ENCODE measurements at places on chromosomes 16 and 17.

GRCh38 chr17:4938688-4939545, 929 bp downstream of the SLC25A11 start:
- DNase-seq, result no peak

DNA sequence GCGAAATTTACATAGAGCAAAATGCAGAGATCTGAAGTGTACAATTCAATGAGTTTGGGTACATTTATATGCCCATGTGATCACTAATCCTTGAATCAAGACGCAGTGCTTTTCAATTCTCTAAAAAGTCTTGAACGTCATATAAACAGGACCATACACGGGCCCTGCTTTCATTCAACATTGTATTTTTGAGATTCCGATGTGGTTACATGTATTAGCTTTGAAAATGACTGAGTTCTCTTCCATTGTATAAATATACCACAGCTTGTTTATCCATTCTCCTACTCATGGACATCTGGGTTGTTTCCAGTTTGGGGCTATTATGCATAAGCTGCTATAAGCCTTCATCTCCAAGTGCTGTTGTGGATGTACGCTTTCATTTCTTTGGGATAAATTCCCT, 45.5 kb downstream of the ZCCHC14 start:
- DNase-seq, result no peak

- DNase-seq, result no peak
Observed at GRCh38 chr17:21272881-21273792, 11.4 kb upstream of the MAP2K3 start.

- no peak for DNase-seq
Observed at GRCh38 chr16:79966226-79966625, 365.7 kb upstream of the MAF start.

- DNase-seq, result no peak
Observed at GRCh38 chr17:76297436-76297835, 10.6 kb downstream of the QRICH2 start.

- no peak for DNase-seq
Observed at GRCh38 chr17:74733365-74734122, 3.5 kb upstream of the RAB37 start.

Data from inflammatory macrophage (primary cell).